ENCODE measurements at places on chromosomes 11 and 22.
A peak's percentile ranks its signal among the peaks of the same experiment; 100 is the strongest.

GRCh38 chr22:44085743-44086270 is 61.7 kb downstream of the PARVB start:
- peak; percentile 95 for DNase-seq

- DNase-seq = no peak
These were observed 4.2 kb downstream of the KAT5 start for GRCh38 chr11:65716302-65716701.

DNA sequence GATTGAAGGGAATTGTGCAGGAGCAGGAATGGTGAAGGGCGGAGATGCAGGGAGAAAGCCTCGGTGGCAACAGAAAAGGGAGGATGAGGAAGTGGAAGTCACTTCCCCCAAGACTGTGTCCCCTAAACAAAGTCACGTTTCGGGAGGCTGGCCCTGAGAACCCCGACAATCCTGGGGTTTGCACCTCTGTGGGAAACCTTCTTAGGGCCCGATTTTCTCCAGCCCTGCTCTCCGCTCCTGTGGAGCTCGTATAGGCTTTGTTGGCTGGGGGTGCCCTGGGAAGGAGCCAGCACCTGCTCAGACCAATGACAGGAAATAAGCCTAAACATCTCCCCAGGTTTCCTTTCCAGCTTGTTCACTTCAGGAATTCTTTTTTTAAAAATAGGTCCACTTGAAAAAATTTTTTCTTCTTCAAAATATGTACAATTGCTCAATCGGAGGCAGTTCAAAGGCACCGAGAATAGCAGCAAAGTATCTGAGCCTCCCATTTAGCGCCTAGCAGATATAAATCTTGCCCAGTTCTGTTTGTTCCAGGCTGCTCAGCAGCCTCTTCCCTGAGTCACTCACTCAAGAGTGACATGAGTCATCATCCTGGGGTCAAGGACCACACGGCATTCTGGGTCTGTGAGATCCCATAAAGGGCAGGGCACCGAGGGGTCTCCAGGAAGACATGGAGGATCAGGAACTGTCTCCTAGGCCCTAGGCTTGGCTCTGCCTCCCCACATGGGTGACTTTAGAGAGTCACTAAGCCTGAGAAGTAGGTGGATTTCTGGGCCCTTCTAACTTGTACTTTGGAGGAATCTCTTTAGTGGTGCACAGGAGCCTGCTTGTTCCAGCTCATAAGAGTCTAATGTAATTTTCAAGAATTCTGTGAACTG is 34.0 kb downstream of the IRAG1 start:
- DNase-seq = no peak

- no peak for DNase-seq
These were observed 6.9 kb upstream of the MUC5AC start for GRCh38 chr11:1150769-1151365.

DNA sequence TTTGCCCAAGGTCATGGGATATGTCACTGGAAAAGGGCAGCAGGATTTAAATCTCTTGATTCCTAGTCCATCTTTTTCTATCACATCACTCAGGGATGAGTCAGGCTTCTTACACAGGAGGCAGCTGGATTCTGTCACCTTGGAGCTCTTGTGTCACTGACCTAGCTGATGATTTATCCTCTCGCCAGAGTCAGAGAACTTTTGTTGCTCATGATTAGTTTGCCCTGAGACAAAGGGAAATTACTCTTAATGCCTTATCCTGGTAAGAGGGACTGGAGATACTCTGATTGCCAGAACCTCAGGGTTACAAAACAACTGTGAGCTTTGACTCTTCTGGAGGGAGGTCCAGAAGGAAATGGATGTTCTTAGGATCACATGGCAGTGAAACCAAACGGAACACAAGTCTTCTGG is 10.1 kb downstream of the COA4 start:
- DNase-seq = no peak

GRCh38 chr11:6653097-6653496 is 2.5 kb downstream of the DCHS1 start:
- no peak for DNase-seq

- peak; percentile 83 for DNase-seq
These were observed 69.0 kb upstream of the ARFGAP3 start for GRCh38 chr22:42926104-42926503.

DNA sequence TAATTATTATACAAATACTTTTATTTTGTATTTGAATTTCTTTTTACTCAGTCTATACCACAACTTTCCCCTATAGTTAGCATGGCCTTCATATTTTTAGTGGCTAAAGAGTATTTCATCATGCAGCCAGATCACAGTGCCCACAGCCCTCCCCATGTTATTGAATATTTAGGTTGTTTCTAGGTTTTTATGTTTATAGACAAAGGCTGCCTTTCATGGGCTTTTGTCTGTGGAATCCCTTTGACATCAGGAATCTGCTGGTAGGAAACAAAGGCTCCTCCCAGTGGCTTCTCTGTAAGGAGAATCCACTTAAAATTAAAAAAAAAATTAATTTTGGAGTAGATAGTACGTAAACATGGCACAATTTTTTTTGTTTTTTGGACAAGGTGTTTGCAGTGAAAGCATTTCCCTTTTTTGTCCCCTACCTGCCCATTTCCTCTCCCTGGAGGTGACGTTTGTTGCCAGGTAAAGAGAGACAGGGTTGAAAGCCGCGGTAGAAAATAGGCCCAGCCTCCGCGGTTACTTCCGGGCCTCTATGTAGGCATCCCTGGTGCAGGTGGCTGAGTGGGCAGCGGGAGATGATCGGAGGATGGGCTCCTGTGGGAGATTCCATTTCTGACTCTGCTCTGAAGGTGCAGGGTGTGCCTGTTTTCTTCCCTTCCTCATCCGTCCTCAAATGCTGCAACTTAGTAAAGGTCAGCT is 82.2 kb upstream of the OR4B1 start:
- DNase-seq = no peak

DNA sequence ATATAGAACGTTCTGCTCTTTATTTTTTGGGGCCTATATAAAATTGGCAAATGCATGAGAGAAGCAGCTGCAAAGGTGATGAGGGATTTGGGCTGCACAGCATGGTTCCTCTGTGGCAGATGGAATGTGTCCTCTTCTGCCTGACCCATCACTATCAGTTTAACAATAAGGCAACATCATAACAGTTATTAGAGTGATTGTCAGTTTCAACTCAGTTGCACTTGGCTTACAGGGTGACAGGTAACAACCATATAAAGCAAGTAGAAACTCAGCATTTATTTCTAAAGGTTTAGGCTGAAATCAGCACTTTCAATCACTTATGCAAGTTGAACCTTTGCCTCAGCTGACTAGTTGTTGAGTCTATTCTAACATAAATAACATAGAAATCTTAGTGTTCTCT is 935.4 kb upstream of the CHORDC1 start:
- no peak for DNase-seq

All from LNCaP clone FGC (cell line).